ENCODE measurements at places on chromosomes 4 and X.

DNA sequence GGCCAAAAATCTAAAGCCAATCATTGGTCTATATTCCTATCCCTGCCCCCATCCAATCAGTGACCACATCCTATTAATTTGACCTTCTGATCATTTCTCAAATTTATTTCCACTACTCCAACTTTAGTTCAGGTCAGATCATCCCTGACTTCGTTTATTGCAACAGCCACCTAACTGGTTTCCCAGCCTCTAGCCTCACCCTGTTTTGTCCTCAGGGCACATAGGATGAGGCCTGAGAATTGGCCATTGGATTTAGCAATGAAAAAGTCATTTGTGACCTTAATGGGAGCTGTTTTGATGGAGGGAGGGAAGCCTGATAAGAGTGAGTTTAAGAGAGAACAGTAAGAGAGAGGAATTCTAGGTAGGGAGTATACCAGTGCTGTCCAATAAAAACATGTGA lies 155.0 kb downstream of the AMMECR1 start:
- DNase-seq, result no peak

DNA sequence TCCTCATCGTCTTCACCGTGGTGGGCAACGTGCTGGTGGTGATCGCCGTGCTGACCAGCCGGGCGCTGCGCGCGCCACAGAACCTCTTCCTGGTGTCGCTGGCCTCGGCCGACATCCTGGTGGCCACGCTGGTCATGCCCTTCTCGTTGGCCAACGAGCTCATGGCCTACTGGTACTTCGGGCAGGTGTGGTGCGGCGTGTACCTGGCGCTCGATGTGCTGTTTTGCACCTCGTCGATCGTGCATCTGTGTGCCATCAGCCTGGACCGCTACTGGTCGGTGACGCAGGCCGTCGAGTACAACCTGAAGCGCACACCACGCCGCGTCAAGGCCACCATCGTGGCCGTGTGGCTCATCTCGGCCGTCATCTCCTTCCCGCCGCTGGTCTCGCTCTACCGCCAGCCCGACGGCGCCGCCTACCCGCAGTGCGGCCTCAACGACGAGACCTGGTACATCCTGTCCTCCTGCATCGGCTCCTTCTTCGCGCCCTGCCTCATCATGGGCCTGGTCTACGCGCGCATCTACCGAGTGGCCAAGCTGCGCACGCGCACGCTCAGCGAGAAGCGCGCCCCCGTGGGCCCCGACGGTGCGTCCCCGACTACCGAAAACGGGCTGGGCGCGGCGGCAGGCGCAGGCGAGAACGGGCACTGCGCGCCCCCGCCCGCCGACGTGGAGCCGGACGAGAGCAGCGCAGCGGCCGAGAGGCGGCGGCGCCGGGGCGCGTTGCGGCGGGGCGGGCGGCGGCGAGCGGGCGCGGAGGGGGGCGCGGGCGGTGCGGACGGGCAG lies 792 bp downstream of the ADRA2C start:
- DNase-seq, result no peak

GRCh38 chrX:13082206-13083065 lies 38.0 kb upstream of the FAM9C start:
- no peak for DNase-seq

DNA sequence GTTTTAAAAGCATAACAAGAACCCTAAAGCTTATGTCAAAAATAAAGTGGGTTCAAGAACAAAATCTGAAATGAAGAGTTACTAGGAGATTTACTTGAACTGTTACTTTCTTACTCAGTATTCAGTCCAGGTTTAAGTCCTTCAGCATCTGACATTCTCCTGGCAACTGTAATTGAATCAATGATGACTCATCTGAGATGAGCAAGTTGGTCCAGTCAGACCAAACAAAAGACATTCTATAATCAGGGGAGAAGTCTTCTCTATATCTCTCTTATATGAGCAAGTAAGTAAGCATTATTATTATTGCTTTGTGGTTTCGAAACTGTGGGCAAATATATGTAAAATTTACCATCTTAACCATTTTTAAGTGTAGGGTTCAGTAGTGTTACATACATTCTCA lies 34.6 kb downstream of the MAP9 start:
- no peak for DNase-seq

GRCh38 chrX:131477498-131477897 lies 66.4 kb upstream of the OR13H1 start:
- DNase-seq, result no peak

GRCh38 chrX:14065800-14066199 lies 36.1 kb upstream of the GEMIN8 start:
- DNase-seq, result no peak

- no peak for DNase-seq
Observed at GRCh38 chr4:150402871-150403272, 179.1 kb upstream of the MAB21L2 start.

GRCh38 chr4:1793496-1793840 lies 375 bp downstream of the FGFR3 start:
- DNase-seq, result no peak

DNA sequence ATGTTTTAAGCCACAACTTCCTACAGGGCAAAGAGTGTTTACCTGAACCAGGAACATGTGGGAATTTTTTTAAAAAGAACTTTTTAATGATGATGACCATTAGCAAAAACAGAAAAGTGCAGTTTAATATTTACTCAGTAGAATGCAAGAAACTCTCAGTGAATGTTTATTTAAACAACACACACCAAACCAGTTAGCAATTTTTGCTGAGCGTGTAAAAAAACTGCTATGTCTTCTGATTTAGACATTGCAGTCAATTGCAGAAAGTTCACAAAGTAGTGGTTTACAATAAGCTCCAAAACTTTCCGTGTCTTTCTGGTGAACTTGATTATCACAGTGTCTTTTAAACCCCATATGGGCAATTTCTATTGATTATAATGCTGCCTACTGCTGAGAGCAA lies 273.7 kb upstream of the DIAPH2 start:
- DNase-seq, result no peak

DNA sequence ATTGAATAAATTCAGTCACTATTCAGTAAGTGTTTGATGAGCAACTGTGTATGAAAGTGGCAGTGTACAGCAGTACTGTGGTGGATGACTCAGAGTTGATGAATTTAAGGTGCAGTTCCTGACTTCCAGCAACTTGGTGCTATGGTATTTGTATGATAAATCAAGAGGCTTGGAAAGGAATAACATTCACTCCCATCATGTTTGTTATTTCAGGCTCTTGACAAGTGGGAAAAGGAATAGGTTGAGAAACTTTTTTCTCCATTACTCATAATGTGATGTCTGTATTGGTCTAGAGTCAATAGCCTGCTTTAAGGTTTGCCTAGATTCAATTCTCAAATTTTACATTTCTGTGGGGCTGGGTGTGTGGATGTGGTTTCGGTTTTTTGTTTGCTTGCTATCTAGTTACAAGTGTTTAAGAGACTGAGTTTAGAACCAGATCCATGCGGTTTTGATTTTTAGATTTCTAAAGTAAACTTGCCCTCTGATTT lies 35.1 kb upstream of the CYP2U1 start:
- DNase-seq, result no peak

GRCh38 chrX:153876112-153876491 lies 9.9 kb downstream of the L1CAM start:
- no peak for DNase-seq

DNA sequence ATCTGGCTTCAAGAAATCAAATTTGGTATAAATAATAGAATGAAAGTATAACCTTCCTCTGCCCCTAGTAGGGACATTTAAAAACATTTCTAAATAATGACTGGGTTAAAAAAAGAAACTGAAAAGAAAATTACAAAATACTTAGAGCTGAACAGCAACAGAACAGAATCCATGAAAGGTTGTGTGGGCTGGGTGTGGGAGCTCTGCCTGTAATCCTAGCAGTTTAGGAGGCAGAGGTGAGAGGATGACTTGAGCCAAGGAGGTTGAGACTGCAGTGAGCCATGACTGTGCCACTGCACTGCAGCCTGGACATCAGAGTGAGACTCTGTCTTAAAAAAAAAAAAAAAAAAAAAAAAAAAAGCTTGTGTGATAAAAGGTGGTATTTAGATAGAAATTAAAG lies 12.3 kb upstream of the ZFX start:
- DNase-seq, result no peak

DNA sequence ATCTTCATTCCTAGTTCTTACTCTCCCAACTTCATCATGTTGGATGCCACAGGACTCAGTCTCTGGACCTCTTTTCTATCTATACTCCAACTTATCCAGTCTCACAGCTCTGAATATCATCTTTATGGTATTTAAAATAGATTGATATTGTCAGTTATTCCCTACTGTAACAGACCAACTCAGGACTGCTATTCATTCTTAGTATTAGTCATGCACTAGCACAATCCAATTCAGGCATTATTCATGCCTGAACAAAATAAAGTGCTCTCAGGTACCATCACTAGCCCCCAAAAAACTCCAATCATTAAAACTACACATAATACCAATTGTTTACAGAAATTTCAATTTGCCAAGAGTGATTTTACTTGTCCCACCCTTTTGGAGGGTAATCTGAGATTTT lies 37.7 kb downstream of the FRYL start:
- DNase-seq, result no peak

DNA sequence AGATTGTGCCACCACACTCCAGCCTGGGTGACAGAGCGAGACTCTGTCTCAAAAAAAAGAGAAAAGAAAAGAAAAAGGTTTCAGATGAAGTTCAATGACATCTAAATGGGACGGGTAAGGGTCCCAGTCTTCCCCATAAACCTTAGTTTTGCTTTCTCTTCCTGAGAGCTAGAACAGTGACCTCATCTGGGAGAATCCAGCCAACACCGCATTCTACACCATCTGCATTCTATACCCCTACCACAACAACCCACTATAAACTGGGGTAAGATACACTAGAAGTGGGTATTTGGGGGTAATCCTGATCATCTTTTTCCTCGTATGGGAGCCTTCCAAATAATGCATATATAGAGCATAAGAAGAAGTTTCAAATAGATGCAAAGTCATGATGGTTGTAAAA lies 18.2 kb downstream of the SLC25A43 start:
- no peak for DNase-seq

DNA sequence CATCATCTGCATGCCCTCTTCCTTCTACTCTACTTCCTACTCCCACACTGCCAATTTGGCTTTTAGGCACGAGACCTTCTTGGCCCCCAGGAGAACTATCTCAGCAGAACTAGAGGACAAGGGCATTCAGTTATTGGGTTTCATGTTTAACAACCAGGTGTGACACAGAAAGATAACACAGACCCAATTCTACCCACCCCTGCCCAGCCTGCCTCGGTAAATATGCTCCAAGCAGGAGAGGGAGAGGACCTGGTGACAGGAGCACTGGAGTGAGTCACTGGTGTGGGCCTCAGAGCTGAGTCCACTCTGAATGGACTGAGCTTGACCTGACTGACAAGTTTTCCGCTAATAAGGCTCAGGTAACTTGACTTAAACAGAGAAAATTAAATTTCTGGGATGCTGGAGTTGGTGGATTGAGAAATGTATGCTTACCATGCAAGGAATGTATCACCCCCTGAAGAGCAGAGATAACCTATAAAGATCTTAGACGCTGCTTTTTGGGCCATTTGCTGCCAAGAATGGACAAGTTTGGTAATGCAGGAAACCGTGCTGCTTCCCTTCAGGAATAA lies 52.5 kb downstream of the CASP3 start:
- DNase-seq, result no peak

- no peak for DNase-seq
Observed at GRCh38 chrX:1576201-1576992, 15.0 kb upstream of the AKAP17A start.

- no peak for DNase-seq
Observed at GRCh38 chrX:68721991-68722860, 74.8 kb downstream of the STARD8 start.

DNA sequence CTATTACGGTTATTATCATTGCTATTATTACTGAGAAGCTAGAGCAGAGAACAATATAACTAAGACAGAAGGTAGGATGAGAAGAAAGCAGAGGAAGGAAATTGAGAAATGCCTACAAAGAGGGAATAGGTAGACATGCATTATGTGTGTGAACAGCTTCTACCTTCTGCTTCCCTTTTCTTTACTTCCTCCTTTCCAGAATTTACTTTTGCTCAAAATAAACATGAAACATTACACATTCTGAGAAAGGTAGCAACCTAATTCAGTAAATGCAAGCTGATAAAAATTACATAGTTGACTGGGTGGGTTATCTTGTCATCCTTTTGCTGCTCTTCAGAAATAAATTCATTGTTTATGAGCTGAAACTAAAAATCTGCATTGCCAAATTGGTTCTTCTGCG lies 54.6 kb downstream of the AMOT start:
- no peak for DNase-seq

- DNase-seq, result no peak
Observed at GRCh38 chrX:69137371-69138117, 27.7 kb downstream of the PJA1 start.

GRCh38 chrX:17542123-17542522 lies 167.1 kb downstream of the NHS start:
- DNase-seq, result no peak

- DNase-seq, result no peak
Observed at GRCh38 chr4:67576538-67576937, 18.0 kb downstream of the STAP1 start.

- no peak for DNase-seq
Observed at GRCh38 chrX:44667771-44668170, 125.1 kb upstream of the FUNDC1 start.

- DNase-seq, result no peak
Observed at GRCh38 chr4:54359919-54360650, 131.0 kb downstream of the PDGFRA start.

GRCh38 chrX:31147175-31147574 lies 75.3 kb upstream of the FTHL17 start:
- DNase-seq, result no peak

DNA sequence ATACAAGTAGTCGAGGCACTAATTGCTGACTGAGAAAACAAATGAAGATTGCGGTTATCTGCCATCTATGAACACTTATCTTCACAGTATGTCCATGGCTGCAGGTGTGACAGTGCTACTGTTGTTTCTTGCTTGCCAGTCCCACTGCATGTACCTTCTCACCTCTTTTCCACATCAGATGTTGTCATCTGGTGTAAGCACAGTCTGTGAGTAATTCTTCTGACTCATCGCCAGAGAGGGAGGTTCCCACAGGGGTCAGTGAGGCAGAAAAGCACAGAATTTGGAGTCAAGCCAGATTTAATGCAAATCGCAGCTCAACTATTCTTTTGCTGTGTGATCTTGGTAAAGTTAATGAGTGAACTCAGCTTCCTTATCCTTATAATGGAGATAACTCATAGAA lies 144.4 kb downstream of the GLRA2 start:
- no peak for DNase-seq

GRCh38 chr4:33063241-33063640 lies 2343.1 kb downstream of the PCDH7 start:
- no peak for DNase-seq

GRCh38 chr4:84493092-84493850 lies 5.8 kb downstream of the NKX6-1 start:
- DNase-seq, result no peak

DNA sequence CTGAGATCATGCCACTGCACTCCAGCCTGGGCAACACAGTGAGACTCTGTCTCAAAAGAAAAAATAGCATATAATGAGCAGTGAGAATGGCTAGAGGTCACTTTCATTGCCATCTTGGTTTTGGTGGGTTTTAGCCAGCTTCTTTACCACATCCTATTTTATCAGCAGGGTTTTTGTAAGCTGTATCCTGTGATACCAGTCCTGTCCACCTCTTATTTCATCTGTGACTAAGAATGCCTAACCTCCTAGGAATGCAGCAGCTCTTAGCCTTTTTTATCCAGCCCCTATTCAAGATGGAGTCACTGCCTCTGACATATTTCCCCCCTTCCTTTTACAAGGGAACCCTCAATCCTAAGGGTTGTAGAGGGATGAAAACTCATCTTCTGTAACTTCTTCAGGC lies 26.1 kb upstream of the IGFBP7 start:
- DNase-seq, result no peak

Measured in stimulated activated CD8-positive, alpha-beta memory T cell treated with anti-CD3 and anti-CD28 coated beads, Interleukin-4, amount 100 ng/mL, for 1 hour (primary cell).